ENCODE measurements at places on chromosomes 16 and 17.

- DNase-seq: no peak
Measured at GRCh38 chr17:75319904-75320691, 30.9 kb upstream of the SLC25A19 start.

GRCh38 chr16:53175118-53175517 is 120.3 kb downstream of the CHD9 start:
- DNase-seq: no peak

- DNase-seq: no peak
Measured at GRCh38 chr16:3009568-3010390, 2.9 kb upstream of the CLDN9 start.

DNA sequence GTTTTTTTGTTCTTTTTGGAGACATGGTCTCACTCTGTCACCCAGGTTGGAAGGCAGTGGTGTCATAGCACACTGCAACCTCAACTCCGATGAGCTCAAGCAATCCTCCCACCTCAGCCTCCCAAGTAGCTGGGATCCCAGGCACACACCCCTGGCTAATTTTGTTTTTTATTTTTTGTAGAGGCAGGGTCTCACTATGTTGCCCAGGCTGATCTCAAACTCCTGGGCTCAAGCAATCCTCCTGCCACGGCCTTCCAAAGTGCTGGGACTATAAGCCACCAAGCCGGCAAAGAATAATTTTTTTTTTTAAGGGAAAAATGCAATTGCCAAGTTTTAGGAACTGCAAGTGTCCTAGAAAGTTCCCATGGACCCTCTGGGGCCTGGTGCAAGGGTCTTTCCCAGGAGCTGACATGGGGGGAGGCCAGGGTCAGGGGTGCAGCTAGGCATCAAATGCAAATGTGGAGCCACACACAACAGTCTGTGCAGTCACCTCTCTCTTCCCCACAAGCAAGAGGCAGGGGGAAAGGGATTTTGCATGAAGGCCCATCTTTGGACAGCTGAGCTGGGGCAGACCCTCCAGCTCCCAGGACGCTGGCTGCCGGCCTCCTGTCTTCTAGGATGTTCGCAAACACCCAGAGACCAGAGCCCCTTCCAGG is 20.1 kb upstream of the BCAR1 start:
- DNase-seq: no peak

GRCh38 chr17:16282522-16282921 is 65.5 kb downstream of the PIGL start:
- DNase-seq: no peak

Measured in NCI-H524 treated with DMSO at 0.1 percent for 48 hours (cell line).